Endothelial cell of umbilical vein (primary cell): ENCODE measurements at places on chromosomes 12 and 14.

DNA sequence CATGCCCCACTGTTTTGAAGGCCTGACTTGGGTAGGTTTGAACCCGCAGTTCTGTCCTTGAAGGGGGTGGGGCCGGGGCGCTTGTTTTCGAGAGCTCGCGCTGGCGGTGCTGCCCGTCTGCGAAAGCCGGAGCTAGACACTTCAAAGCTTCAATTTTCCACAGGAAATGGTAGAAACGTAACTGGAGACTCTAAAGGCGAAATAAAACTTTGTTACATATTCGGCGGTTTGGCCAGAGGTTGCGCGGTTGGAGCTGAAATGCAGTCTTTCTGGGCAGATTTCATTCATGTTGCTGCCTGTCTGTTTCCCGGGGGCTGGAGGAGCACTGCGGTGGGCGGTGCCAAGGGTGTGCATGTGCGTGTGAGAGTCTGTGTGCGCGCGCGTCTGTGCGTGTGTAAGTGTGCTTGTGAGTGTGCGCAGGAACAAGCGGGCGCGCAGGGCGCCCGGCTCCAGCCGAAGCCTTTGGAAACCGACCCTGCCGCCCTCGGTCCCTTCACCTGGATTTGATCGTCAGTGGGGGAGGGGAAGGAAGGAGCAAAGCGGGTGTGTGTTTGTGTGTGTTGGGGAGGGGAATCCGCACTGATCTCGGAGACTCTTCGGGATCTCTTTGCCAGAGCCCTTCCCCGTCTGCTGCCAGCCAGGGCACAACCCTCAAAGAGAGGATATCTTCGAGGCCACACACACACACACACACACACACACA is 227.7 kb upstream of the CRY1 start:
- no peak for DNase-seq

DNA sequence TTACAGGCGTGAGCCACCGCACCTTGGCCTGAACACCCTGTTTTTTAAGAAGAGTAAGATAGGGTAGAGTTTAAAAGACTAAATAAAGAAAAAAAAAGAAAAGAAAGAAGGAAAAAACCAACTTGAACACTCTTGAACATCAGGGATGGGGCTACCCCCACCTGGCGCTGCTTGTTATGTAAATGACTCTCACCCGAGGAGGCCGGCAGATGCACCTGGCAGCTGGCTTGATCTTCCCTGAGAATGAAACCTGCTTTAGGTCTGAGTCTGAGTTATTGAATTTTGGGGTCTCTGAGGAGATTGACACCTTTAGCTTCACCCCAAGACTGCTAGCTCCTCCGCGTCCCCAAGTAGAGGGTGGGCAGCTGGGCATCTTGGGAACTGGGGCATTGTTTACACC is 15.5 kb upstream of the MEG3 start:
- DNase-seq, result no peak

GRCh38 chr12:1808036-1808797 is 12.1 kb upstream of the LRTM2 start:
- DNase-seq, result no peak

DNA sequence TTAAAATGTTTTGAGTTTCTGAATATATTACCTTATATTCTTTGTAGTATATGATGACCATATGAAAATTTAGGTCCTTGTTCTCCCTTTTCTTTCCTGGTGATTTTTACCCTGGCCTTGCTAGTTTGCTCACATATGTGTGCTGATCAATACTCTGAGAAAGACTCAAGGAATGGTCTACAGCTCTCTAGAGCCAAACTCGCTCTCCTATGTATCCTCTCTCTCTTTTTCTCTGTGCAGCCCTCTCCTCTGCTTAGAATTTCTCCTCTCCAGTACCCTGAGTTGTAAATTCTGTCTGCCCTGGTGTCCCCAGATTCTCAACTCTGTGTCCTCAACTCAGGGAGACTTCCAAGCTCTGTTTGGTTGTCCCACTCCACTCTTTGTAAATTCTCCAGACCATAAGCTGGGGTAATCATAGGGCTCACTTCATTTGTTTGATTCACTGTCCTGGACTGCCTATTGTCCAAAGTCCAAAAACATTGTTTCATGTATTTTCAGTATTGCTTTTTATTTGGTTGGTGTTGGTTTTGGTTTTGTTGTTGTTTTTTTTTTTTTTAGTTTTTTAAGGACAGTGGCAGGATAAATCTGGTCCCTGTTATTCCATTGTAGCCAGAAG is 41.0 kb downstream of the FOXA1 start:
- no peak for DNase-seq

DNA sequence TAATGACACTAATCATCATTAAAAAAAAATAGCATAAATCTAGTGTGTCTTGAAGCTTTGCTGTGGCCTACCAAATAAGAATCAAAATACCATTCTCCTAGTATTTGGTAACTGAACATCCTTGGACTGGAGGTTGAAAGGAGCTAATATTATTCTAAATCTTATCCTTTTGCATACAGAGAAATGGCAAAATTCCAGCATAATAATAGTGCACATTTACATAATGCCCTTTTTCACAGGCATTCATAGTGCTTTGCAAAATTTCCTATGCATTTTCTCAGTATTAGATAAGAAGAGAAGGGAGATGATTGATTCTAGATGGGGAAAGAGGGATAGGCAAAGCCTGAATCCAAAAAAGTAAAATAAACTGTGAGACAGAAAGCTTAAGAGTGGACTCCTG is 13.9 kb upstream of the CCDC196 start:
- no peak for DNase-seq
